ENCODE measurements at places on chromosomes 7 and 10.

DNA sequence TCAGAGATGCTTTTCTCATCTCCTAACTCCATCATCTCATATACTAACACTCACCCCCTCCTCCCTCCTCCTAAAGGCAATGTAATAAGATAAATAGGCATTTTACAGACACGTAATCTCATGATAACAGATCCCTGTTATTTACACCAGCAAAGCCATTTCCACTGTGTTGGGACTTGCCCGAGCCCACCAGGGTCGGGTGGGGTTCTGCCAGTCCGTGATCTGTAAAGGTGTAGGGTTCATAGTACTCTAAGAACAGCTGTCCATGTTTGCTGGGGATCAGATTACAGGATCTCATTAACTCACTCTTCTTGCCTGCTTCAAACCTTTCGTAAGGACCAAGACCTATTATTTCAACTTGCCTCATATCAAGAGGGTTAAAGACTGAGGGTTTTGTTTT is 172.4 kb downstream of the FZD1 start:
- no peaks in the 10 kb centered on the region for H3K36me3 ChIP-seq
- H3K27me3 ChIP-seq: no peaks in the 10 kb centered on the region
- H3K27ac ChIP-seq: no peak overlapping the region

GRCh38 chr10:97736403-97736901 is 476 bp upstream of the ZFYVE27 start:
- peaks cover 31% of the 10 kb centered on the region for H3K36me3 ChIP-seq
- H3K27ac ChIP-seq: peak overlapping the region; percentile 69
- H3K4me3 ChIP-seq: peak overlapping the region; percentile 94
- no peak for DNase-seq
- H3K4me1 ChIP-seq: peaks cover 22% of the 10 kb centered on the region

- peaks cover 23% of the 10 kb centered on the region for H3K36me3 ChIP-seq
- H3K27me3 ChIP-seq: no peaks in the 10 kb centered on the region
- peak overlapping the region; percentile 48 for H3K4me3 ChIP-seq
- peak; percentile 78 for DNase-seq
- H3K27ac ChIP-seq: peak overlapping the region; percentile 77
Observed at GRCh38 chr7:102044984-102045673, 227.7 kb downstream of the CUX1 start.

- H3K36me3 ChIP-seq: no peaks in the 10 kb centered on the region
- H3K27me3 ChIP-seq: no peaks in the 10 kb centered on the region
- no peak overlapping the region for H3K27ac ChIP-seq
- H3K4me3 ChIP-seq: no peak overlapping the region
- DNase-seq: no peak
- no peaks in the 10 kb centered on the region for H3K4me1 ChIP-seq
Observed at GRCh38 chr7:13181216-13181615, 493.8 kb downstream of the ARL4A start.

DNA sequence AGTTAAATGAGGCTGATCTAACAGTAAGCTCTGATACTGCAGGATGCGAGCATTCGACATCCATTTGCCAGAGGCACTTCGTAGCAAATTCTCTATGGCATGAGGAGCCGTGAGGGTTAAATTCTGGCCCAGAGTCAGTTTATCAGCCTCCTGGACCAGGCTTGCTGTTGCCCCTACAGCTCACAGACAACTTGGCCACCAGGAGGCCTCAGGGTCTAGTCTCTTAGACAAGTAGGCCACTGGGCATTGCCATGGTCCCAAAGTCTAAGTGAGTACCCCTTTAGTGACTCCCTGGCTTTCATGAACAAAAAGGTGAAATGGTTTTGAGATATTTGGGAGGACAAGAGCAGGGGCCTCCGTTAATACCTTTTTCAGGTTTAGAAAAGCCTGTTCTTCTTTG is 178.0 kb upstream of the MBL2 start:
- no peaks in the 10 kb centered on the region for H3K36me3 ChIP-seq
- no peak for DNase-seq
- no peak overlapping the region for H3K4me3 ChIP-seq
- H3K27me3 ChIP-seq: no peaks in the 10 kb centered on the region
- no peak overlapping the region for H3K27ac ChIP-seq

DNA sequence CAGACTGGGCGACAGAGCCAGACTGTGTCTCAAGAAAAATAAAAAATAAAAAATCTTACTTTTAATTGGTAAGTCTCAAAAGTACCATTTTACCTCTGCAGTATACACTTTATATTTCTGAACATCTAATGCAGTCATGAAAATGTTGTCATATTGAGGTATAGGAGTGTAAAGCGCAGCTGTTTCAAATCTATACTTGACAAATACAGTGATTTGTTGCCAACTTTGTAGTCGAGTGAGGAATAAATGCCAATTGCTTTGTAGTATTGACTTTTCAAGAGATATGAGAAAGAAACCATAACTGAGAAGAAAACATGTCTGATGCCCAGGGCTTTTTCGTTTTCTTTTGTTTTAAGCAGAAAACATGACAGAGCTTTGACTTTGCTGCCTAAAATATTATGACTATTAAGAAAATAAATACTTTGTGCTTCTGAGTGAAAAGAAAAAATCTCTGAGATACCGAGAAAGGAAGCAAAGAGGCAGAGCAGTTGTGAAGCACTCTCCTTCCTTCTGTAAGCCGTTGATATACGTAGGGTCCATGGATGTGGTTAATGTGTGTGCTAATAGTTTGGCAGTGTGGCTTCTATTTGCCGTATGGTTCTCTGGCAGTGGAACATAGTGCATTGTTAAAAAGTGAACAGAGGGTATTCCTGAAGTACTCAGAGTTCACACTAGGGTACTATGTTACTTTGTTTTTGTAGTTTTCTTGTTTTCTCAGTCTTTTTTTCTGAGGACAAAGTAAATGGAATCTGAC is 38.2 kb downstream of the AVL9 start:
- H3K4me3 ChIP-seq: no peak overlapping the region
- no peak overlapping the region for H3K27ac ChIP-seq
- H3K4me1 ChIP-seq: no peaks in the 10 kb centered on the region
- no peaks in the 10 kb centered on the region for H3K27me3 ChIP-seq
- peaks cover 15% of the 10 kb centered on the region for H3K36me3 ChIP-seq
- DNase-seq: no peak

- no peaks in the 10 kb centered on the region for H3K36me3 ChIP-seq
- peak overlapping the region; percentile 65 for H3K27ac ChIP-seq
- H3K4me1 ChIP-seq: peaks cover 50% of the 10 kb centered on the region
- peak overlapping the region; percentile 40 for H3K4me3 ChIP-seq
- peaks cover 24% of the 10 kb centered on the region for H3K27me3 ChIP-seq
- DNase-seq: peak; percentile 84
Observed at GRCh38 chr7:150974468-150975391, 3.4 kb downstream of the KCNH2 start.

DNA sequence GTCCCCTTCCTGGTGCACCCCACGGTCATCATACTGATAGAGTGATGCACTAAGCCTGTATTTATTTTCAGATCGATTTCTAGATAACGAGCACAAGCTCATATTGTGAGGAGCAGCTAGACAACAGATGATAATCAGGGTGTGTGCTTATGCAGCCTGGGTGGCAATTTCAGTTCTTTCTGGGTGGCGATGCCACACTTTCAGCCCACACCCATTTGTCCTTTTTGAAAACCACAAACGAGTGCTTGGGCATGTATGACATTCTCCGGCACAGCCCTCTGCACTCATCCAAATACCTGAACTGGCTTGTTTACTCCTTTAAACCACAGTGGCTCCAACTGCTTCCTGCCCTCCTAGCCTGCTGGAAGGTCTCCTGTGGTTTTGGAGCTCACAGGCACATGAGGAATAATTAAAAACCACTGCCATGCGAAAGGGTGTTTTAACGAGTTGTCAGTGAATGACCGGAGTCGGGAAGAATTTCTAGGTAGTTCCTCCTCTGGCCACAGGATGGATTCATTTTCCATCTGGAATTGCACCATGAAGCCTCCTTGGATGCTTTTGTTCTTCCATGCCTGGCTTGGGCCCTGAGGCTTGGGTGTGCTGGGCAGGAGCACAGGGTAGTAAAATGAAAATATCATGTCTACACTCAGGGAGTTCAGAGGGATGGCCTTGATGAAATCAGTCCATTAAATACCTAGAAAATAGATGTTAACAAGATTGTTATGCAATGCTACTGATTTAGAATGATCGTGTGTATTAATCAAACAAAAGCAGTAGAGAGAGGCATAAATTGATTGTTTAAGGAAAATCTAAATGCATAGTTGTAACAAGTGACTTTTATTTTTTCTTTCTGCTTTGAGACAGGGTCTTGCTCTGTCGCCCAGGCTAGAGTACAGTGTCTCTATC is 52.4 kb upstream of the ITGB1 start:
- H3K27ac ChIP-seq: no peak overlapping the region
- H3K4me3 ChIP-seq: no peak overlapping the region
- H3K36me3 ChIP-seq: no peaks in the 10 kb centered on the region
- no peaks in the 10 kb centered on the region for H3K27me3 ChIP-seq
- peaks cover 15% of the 10 kb centered on the region for H3K4me1 ChIP-seq
- peak; percentile 30 for DNase-seq

DNA sequence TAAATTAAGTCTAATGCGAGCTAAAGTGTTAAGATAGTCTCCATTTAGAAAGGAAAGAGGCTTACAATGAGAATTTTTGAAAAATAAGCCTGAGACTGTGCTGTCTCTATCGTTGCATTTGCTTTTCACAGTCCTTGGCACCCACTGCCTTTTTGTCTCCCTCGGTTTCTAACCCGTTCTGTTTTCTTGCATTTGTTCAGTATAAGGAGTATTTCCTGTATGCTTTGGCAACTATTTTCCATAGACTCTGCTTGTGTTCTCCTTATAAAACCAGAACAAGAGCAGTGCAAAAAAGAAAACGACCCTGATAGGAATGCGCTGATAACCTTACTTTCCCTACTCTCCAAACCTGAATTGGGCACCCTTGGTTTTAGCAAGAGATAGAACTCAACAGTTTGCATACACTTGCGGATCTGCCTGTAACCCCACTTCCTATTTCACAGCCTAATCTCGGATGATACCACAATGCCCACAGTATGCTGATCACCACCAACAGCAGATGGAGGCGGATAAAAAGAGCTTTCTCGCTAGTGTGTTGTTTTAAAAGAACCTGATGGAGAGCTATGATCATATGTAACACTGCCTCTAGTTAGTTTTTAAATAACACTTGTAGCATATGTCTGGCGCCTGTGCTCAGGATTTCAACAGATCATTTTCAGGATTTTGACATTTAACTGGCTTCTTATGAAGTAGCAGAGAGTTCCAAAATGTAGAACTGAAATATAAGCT is 1.6 kb upstream of the ARHGAP12 start:
- H3K4me3 ChIP-seq: peak overlapping the region; percentile 41
- no peaks in the 10 kb centered on the region for H3K27me3 ChIP-seq
- peak overlapping the region; percentile 73 for H3K27ac ChIP-seq

- DNase-seq: no peak
- no peaks in the 10 kb centered on the region for H3K36me3 ChIP-seq
- peaks cover 18% of the 10 kb centered on the region for H3K27me3 ChIP-seq
- no peak overlapping the region for H3K4me3 ChIP-seq
Observed at GRCh38 chr10:1706256-1706655, 31.1 kb downstream of the ADARB2 start.

DNA sequence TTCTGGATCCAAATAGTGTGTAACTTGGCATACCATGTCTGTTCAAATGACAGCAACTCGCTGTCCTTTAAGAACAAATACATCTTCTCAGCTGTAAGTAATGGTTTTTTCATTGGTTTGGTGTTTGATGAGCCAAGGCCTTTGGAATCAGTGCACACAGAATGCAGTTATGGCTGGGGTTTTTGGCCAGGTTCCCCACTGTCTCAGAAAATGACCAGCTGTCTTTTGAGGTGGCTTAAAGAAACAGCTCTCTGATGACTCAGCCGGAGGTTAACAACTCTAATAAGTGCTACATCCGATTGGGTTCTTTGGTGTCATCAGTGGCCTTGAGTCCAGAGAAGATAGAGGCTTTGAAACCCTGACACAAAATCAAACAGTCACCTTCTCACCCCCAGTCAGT is 688.4 kb downstream of the REEP3 start:
- H3K27ac ChIP-seq: no peak overlapping the region
- no peak for DNase-seq
- H3K4me1 ChIP-seq: no peaks in the 10 kb centered on the region
- no peaks in the 10 kb centered on the region for H3K27me3 ChIP-seq

DNA sequence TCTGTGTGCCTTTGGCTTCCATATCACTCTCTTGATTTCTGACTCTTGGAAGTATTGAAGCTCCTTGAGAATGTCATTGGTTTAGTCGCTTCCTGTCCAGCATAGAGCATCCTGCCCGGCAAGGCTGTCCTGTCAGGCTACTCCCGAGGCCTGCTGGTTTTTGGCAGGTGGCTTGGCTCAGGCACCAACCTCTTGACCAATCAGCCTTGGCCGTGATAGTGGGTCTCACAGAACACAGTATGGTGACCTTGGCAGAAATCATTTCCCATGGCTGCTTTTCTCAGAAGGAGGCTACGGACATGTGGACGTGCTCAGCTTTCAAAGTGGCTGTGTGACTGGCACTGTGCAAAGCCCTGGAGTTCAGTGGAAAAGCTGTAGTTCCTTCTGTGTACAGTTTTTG is 516.9 kb downstream of the REEP3 start:
- no peaks in the 10 kb centered on the region for H3K4me1 ChIP-seq
- H3K4me3 ChIP-seq: no peak overlapping the region
- H3K27me3 ChIP-seq: peaks cover 3% of the 10 kb centered on the region
- no peak overlapping the region for H3K27ac ChIP-seq
- no peak for DNase-seq

DNA sequence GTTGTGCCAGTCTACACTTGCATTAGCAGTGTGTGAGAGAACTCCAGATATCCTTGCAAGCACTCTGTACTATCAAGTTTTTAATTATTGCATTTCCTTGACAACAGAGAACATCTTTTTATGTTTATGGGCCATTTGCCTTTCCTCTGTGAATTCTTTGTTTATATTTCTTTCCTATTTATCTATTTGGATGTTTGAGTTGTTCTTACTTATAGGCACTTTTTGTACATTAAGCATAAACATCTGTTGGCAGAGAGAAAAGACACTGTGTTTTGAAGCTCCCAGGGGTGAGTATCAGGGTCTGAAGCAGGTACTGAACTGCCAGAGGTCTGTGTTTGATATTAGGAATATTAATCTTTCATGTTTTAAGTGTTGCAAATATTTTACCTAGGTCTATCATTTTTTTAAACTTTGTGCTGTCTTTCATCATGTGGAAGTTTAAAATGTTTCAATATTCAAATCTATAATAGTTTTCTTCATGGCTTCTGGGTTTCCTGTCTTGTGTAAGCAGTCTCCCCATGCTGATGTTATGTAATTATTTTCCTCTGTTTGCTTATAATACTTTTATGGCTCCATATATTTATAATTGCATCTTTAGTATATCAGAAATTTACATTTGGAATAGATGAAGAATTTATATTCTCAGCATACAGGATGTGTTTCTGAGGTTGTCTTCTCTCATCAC is 17.7 kb upstream of the PDCD4 start:
- no peaks in the 10 kb centered on the region for H3K36me3 ChIP-seq
- peaks cover 6% of the 10 kb centered on the region for H3K27me3 ChIP-seq
- no peak for DNase-seq

DNA sequence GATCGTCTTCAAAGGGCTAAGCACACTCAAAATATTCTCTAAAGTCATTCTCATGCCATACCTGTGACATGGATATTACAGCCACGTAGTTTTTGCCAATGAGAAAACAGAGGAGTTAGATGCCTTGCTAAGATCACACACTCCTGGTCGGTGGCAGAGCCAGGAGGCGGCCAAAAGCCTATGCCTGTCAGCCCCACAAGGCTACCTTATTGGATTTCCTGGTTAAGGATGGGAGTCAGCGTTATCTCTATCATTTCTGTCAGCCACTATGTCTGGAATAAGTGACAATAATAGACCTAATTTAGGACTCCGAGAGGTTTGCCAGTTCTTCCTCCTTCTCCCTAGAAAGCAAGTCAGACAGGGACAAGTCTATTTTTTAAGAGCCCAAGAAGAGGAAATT is 250.8 kb downstream of the TRIL start:
- no peak overlapping the region for H3K4me3 ChIP-seq
- no peaks in the 10 kb centered on the region for H3K4me1 ChIP-seq
- no peaks in the 10 kb centered on the region for H3K36me3 ChIP-seq
- no peak overlapping the region for H3K27ac ChIP-seq
- DNase-seq: no peak
- H3K27me3 ChIP-seq: no peaks in the 10 kb centered on the region

Data from DND-41 (cell line).